ENCODE measurements at places on chromosomes 6 and 20.

- DNase-seq = no peak
Observed at GRCh38 chr6:105432797-105433196, 29.9 kb upstream of the PREP start.

- DNase-seq = no peak
Observed at GRCh38 chr6:144644776-144645175, 359.6 kb downstream of the UTRN start.

GRCh38 chr20:32505723-32506473, 79.2 kb downstream of the NOL4L start:
- no peak for DNase-seq

DNA sequence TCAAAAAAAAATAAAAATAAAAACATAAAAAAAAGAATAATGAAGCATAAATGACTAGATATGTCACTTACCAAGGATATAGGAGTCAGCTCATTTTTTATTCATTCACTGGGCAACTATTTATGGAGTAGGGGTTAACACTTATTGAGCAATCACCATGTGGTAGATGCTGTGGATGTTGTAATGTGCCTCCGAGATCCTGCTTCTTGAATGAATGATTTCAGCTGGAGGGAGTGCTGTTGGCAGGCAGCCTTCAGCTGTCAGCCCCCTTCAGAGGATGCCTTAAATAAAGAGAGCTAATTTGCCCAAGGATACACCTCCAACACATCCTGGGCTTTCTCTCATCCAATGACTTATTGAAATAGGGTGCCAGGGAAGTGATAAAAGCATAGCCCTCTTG, 229.5 kb upstream of the DTNBP1 start:
- no peak for DNase-seq

DNA sequence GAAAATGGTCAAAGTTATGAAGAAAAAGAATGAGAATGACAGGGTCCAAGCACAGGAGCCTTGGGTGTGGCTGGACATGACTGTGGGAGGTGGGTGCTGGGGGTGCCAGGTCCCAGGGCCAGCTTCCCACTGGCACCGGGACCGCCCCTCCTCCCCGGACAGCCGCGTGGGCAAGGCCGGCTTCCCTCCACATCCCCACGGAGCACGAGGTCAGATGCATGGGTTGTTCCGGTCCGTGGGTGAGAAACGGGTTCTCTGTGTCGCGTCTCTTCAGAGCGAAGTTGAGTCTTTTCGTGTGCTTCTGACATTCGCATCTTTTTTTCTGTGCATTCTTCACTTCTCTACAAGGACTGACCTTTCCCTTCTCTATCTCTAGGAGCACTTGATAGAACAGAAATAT, 30.1 kb downstream of the KIF25 start:
- no peak for DNase-seq

GRCh38 chr20:2338411-2339066, 42.2 kb upstream of the TGM6 start:
- no peak for DNase-seq

DNA sequence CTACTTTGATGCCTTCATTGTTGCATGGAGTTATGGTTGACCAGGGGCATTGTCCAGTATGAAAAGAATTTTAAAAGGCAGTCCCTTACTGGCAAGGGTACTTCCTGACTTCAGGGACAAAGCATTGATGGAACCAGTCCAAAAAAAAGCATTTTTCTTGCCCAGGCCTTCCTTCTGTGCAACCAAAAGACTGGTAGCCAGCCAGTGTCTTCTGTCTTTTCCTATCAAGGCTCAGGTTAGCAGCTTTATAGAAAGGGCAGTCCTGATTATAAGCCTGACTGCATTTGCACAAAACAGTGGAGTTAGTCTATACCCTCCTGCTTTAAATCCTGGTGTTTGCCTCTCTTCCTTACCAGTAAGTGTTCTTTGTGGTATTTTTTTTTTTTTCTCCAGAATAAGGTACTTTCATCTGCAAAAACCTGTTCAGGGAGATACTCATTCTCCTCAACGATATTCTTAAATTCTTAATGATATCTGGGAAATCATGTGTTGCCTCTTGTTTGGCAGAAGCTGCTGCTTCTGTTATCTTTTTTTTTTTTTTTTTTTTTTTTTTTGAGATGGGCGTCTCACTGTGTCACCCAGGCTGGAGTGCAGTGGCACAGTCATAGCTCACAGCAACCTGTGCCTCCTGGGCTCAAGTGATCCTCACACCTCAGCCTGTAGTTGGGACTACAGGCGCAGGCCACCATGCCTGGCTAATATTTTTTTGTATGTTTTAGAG, 33.9 kb downstream of the SCAF8 start:
- DNase-seq = no peak

- no peak for DNase-seq
Observed at GRCh38 chr20:20847814-20848213, 135.4 kb upstream of the RALGAPA2 start.

DNA sequence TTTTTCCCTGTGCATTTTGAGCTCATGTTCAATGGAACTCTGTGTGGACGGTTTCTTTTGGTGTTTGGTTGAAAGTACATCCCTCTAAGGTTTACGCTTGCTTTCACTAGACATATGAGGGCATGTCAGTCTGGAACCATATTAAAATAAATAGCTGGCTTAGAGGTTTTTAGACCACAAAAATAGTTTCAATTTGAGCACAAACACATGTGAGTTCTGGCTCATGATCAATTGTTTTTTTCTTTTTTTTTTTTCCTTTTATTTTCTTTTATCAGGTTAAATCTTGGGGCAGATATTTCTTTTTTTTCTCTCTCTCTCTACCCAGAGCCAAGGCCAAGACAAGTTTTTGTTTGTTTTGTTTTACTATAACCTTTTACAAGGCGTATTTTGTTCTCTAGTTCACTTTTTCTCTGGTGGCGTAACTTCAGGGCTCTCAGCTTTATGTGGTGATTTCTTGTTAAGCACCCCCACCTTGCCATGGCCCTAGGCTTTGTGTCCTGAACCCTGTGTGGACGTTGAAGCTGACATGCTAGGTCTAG, 92.9 kb downstream of the SHLD1 start:
- no peak for DNase-seq

GRCh38 chr6:4965562-4966389, 38.1 kb downstream of the RPP40 start:
- DNase-seq = no peak

DNA sequence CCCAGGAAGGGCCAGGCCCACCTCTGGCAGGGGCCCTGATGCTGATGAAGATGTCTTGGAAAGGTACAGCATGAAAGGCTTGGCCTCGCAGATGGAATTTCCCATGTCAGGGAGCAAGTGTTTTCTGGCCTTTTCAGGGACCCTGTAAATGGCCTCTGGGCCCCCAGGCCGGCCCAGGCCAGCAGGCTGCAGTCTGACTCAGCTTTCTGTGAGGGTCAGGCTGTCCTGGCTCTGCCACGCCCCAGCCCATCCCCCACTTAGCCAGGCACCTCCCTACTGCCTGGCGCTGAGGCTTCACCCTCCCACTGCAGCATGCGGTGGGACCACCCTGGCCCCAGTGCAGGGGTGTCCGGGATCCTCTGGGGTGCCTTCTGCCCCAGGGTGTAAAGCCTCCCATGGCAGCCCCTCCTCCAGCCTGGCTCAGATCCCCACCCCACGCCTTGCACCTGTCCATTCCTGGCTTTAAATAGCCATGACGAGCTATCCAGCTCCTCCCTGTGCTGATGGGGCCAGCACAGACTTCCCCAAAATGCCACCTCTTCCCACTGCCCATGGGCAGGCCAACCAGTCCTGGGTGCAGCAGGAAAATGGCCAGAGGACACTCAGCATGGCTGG, 35.6 kb upstream of the GATA5 start:
- no peak for DNase-seq
